ENCODE measurements at places on chromosomes 1 and 21. TPM values are rescaled to one million over a fixed set of nuclear protein-coding genes. Genes with fewer than 3 reads are reported as not detected.

Gene FCRL5
- total RNA-seq, result 5.2 TPM

Gene GPR52
- total RNA-seq, result 4.3 TPM

DNA sequence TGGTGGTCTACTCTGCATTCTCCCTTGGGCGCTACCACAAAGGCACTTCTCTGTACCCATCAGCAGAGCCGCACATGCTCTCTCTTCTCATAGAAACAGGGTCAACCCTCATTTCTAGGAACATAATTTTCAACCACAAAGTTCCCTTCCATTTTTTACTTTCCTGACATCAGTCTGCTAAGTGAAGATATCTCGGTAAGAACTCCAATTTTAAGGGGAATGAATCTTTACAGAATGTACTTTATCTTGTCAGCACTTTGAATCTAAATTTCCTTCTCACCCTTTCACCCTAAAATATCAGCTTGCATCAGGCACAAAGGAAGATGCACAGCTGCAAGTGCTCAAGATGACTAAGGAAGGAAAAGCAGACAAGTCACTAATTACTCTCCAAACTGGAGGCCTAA lies 545.9 kb downstream of the SMYD3 start:
- no peak for DNase-seq

Gene NHLH1
- total RNA-seq, result 0.15 TPM

Gene ACTN2
- total RNA-seq, result not detected

- no peak for DNase-seq
Observed at GRCh38 chr1:228669242-228669585, 66.1 kb upstream of the RHOU start.

Gene ETV3L
- not detected for total RNA-seq

Gene USH2A
- not detected for total RNA-seq

DNA sequence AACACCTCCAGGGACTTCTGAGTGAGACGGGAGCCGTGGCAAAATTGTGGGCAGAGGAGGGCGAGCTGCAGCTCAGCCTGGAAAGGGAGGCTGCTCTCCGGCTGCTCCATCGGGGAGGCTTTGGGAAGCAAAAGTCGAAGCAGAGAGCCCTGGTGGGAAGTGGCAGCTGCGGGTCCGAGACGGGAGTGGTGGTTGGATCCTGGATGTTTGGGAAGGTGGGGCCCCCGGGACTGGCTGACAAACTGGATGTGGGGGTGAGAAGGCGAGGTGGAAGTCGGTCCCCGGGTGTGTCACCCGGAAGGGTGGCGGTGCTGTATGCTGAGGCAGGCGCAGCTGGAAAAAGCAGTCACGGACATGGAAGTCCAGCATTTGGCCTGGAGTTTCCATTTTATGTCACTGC lies 52.1 kb downstream of the KCNAB2 start:
- no peak for DNase-seq

GRCh38 chr1:99551812-99552614 lies 93.9 kb upstream of the PALMD start:
- no peak for DNase-seq

- DNase-seq, result no peak
Observed at GRCh38 chr1:40360631-40361030, 12.9 kb upstream of the SMAP2 start.

- no peak for DNase-seq
Observed at GRCh38 chr1:196550731-196551130, 57.5 kb downstream of the KCNT2 start.

GRCh38 chr1:236522937-236523703 lies 662 bp upstream of the LGALS8 start:
- peak; percentile 20 for DNase-seq

GRCh38 chr1:65958561-65959350 lies 166.1 kb downstream of the PDE4B start:
- no peak for DNase-seq

GRCh38 chr1:9326596-9326995 lies 33.9 kb downstream of the SPSB1 start:
- DNase-seq, result no peak

DNA sequence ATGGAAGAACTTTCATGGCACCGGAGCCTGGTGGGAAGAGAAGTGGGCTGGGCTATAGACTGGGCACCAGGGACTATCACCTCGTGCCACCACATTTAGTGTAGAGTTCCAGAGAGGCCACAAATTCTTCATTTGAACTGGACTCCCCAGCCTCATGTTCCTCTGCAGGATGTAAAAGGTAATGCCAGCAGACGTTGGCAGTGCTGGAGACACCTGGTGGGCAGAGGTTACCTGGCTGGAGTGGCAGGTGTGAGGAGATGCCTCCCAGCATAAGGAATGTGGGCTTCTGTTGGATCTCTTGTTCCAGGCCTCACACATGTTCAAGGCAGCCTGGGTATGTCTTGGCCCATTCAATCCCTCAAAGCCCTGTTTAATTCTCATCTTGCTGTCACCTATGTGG lies 35.2 kb downstream of the TEX35 start:
- no peak for DNase-seq

DNA sequence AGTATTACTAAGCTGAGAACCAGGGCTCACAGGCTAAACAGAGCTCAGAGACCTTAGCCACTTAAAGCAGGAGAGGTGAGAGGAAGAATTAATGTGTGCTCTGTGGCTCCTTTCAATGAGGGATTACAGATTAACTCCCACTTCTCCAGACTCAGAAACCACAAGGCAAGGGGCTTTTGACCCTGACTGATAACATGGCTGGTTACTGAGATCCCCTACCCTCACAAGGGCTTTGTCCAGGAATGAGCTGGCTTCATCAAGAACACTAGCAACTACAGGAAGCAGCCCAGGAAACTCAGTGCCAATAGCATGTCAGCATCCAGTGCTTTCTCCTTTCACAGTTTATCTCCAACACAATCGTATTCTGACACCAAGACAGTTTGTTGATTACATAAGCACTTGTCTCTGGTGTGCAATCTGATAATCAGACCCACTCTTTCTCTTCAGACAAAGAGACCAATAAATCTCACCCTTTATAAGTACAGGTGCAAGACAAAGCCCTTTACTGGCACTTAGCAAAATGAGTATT lies 38.8 kb downstream of the ERI3 start:
- DNase-seq, result no peak

Gene ZNF697
- total RNA-seq, result 9.5 TPM

GRCh38 chr21:28148400-28149064 lies 844.1 kb downstream of the LTN1 start:
- no peak for DNase-seq

- peak; percentile 69 for DNase-seq
Observed at GRCh38 chr1:1325288-1326074, 879 bp downstream of the CPTP start.

GRCh38 chr1:19398309-19398760 lies 86.2 kb downstream of the SLC66A1 start:
- no peak for DNase-seq

GRCh38 chr1:114236517-114236916 lies 82.8 kb upstream of the SYT6 start:
- no peak for DNase-seq

DNA sequence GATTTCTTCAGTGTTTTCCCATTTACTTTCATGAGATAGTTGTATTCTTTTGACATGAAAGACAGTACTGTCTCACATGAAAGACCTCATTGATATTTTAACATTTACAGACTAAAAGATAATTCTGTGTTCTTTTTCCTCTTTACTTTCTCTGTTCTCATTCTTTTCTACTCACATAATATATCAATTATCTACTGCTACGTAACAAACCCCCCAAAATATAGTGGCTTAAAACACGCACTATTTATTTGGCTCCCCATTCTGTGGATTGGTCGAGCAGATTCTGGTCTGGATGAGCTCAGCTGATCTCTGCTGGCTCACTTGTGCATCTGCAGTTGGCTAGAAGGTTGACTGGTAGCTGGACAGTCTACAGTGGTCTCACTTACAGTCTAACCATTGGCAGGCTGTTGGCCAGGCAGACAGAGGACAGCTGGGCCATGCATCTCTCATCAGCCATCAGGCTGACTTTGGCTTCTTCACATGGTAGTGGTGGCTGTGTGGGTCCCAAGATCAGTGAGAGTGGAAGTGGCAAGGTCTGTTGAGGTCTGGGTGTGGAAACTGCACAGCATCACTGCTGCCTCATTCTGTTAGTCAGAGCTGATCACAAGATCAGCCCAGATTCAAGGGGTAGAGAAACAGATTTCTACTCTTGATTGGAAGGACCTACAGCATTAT lies 63.2 kb downstream of the MPZL1 start:
- no peak for DNase-seq

DNA sequence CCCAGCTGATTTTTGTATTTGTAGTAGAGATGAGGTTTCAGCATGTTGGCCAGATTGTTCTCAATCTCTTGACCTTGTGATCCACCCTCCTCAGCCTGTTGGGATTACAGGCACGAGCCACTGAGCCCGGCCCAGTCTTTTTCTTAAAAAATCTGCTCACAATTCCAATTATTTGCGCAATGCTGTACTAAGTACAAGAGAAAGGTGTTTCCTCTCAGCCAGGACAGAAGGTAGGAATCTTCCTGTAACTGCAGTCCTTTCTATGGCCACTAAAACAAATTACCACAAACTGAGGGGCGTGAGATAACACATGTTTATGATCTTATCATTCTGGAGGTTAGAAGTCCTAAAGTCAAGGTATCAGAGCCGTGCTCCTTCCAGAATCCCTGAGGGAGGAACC lies 6.9 kb upstream of the CBR3 start:
- DNase-seq, result no peak

- no peak for DNase-seq
Observed at GRCh38 chr1:25486602-25487001, 55.9 kb downstream of the MACO1 start.

Gene RGS1
- 189 TPM for total RNA-seq

- DNase-seq, result no peak
Observed at GRCh38 chr1:38662126-38662525, 197.4 kb downstream of the RRAGC start.

DNA sequence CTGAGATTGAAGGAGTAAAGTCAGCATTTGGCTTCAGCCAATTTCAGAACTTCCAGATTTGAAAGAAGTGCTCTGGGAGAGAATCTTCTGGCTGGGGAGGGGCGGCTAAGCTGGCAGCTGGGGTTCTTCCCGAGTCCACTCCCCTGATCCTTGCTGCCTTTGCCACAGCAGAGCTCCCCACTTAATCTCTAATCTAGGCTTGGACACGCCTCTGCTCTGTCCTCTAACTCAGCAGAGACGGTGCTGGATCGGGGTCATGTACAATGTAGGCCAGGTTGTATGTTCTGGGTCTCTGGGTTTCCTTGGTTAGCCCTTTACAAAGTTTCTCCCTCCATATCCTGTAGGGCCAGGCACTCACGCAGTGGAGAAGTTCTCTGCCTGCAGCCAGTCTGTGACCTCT lies 10.1 kb upstream of the GSTM3 start:
- DNase-seq, result no peak

Gene ITGB2
- total RNA-seq, result 19.7 TPM

Gene AGT
- total RNA-seq, result 0.59 TPM

GRCh38 chr1:39230261-39231190 lies 26.0 kb downstream of the MACF1 start:
- peak; percentile 48 for DNase-seq

DNA sequence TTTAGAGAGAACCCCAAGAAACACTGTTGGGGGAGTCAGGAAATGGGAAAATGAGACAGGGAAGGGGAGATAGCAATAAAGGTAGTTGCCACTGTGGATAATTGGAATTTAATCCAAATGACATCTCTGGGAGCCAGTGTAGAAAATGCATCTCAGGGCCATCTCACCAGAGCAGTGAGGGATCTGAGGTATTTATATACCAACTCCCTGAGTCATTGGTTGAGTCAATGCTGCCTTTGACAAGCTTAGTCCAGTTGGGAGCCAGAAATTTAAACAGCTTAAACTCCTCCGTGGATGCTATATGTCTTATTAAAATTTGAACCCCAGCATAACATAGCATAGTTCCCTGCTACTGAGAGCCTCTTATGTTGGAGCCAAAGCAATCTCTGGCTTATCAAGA lies 140.3 kb downstream of the SLC30A10 start:
- DNase-seq, result no peak

Gene OR2L2
- 0.73 TPM for total RNA-seq

Gene DPT
- 740 TPM for total RNA-seq

- no peak for DNase-seq
Observed at GRCh38 chr1:983798-984475, 2.0 kb upstream of the PERM1 start.

Gene TMEM82
- total RNA-seq, result not detected

DNA sequence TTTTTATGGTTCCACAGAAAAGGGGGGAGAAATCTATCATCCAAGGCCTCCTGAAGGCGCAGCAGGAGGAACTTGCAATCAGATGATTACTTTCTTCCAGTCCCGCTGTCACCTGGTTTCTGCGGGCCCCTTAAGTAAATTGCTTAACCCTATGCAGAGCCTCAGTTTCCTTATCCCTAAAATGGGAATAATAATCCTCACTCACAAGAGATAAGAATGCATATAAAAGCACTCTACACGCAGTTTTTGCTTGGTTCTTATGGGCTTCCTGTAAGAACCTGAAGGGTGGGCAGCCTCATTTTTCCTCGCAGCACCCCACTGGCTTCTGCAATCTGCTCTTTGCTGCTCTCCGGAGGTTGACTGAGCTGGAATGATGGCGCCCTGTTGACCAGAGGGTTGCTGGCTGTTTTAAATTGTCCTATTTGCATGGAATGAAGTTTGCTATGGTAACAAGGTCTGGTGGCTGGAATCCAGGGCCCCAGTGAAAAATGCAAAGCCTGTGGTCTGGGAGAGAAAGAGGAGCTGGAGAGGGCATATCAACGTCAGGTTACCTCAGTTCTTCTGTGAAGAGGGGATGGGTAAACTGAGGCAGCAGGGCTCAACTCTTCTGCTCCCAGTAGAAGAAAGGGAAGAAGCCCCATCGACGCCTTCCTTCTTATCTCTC lies 1.0 kb upstream of the KAZN start:
- DNase-seq, result no peak

Gene SPAG17
- 5.9 TPM for total RNA-seq

Gene SH3D21
- total RNA-seq, result 18.0 TPM

GRCh38 chr1:36095760-36096405 lies 7.2 kb downstream of the ADPRS start:
- DNase-seq, result no peak

Measured in breast epithelium (tissue), 4 donors.